Osteocyte (in vitro differentiated cells): ENCODE measurements at places on chromosomes 7 and 10.
A peak's percentile ranks its signal among the peaks of the same experiment; 100 is the strongest.

- H3K27ac ChIP-seq: no peak overlapping the region
- no peak overlapping the region for H3K4me3 ChIP-seq
- peaks cover 4% of the 10 kb centered on the region for H3K36me3 ChIP-seq
- DNase-seq: no peak
- peaks cover 4% of the 10 kb centered on the region for H3K4me1 ChIP-seq
These were observed 5.4 kb upstream of the CYREN start for GRCh38 chr7:135175931-135176330.

DNA sequence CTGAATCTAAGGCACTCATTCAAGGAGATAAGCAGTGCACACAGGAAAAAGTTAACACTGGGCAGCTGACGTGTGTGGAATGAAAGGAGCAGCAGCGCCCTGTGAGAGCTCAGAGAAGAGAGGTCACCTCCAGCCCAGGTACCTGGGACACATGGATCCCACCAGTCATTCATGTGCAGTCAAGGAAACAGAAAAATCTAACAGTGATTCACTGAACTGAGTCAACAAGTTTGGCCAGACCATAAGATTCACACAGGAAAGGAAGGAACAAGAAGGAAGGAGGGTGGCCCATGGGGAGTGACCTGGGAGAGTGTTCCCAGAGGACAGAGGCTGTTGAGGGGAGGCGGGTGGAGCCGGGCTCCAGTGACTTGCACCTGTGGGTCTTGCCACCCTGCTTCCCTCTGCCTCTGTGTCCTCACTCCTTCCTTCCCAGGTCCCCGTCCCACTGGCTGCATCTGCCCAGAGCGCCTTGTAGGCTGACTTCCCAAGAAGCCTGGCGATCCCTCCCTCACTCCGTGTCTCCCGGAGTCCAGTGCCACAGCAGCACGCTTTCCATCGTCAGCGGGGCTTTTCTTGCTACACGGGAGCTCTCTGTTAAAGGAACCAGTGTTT lies 27.7 kb downstream of the RNF32 start:
- H3K27ac ChIP-seq: no peak overlapping the region
- H3K36me3 ChIP-seq: no peaks in the 10 kb centered on the region
- no peak overlapping the region for H3K4me3 ChIP-seq
- DNase-seq: no peak
- H3K4me1 ChIP-seq: no peaks in the 10 kb centered on the region

DNA sequence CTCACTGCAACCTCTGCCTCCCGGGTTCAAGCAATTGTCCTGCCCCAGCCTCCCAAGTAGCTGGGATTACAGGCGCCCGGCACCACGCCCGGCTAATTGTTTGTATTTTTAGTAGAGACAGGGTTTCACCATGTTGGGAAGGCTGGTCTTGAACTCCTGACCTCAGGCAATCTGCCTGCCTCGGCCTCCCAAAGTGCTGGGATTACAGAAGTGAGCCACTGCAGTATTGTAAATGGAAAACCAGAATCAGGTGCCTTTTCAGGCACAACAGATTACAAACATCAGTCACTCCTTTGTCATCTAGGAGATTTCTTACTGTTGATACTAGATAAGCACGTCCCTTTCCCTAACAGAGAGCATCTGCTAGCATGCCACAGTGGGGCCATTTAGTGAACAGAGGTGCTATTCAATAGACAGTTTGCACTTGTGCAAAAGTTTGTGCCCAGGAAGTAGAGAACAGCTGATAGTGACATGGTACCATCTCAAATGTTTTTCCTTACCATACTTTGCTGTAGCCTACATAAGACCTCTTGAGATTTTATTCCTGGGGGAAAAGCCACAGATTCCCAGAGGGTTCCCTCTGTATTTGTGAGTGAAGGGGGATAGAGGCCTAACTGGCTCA lies 24.5 kb upstream of the WAC start:
- DNase-seq: no peak
- no peaks in the 10 kb centered on the region for H3K36me3 ChIP-seq
- H3K27me3 ChIP-seq: peaks cover 7% of the 10 kb centered on the region
- no peak overlapping the region for H3K27ac ChIP-seq

GRCh38 chr10:100109670-100110069 lies 28.0 kb upstream of the CPN1 start:
- peaks cover 41% of the 10 kb centered on the region for H3K27me3 ChIP-seq
- no peaks in the 10 kb centered on the region for H3K4me1 ChIP-seq
- no peak overlapping the region for H3K27ac ChIP-seq
- H3K4me3 ChIP-seq: no peak overlapping the region

GRCh38 chr10:25050402-25050801 lies 34.0 kb downstream of the THNSL1 start:
- H3K27ac ChIP-seq: no peak overlapping the region
- no peak for DNase-seq
- H3K4me3 ChIP-seq: no peak overlapping the region
- H3K36me3 ChIP-seq: no peaks in the 10 kb centered on the region
- H3K4me1 ChIP-seq: peaks cover 12% of the 10 kb centered on the region

DNA sequence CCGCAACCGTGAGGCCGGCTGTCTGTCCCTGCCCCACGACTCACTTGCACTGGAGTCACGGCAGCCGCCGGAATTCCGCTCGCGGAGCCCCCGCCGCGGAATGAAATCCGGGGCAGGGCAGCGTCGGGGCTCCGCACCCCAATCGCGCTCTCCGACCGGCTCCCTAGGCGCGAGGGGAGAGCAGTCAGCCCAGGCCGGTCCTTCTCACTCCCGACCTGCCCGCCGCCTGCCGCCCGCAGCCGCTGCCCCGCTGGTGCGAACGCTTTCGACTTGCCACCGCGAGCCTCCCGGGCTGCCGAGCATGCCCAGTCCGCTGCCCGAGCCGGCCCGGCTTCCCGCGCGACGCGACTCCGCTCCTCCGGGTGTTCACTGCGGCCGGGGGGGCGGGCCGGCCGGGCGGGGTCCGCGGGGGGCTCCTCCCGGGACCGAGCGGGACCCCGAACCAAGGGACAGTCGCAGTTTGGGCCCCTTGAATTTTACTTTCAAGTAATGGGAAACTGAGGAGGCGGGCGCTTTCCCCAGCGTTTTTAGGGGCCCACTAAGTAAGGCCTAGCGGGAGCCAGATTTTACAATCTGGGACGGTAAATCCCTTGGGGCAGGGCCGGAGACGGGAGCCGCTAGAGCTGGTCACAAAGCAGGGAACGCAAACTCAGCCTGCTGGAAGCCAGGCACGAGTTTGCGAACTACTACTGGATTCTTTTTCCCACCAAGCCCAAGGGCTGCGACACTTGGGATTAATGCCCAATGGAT lies at the start of gene SGMS1:
Gene SGMS1 (minus strand): TSS at position 294 of the 750 bp plus-strand sequence. CDS start 279,842 bp downstream, outside the sequence.
- peak within 1 kb of the TSS; percentile 89 for H3K4me3 ChIP-seq
- no peaks in the 10 kb centered on the region for H3K27me3 ChIP-seq
- H3K27ac ChIP-seq: peak within 1 kb of the TSS; percentile 99

- H3K36me3 ChIP-seq: no peaks in the 10 kb centered on the region
- no peak overlapping the region for H3K27ac ChIP-seq
- peaks cover 4% of the 10 kb centered on the region for H3K27me3 ChIP-seq
- no peaks in the 10 kb centered on the region for H3K4me1 ChIP-seq
- DNase-seq: no peak
These were observed 33.7 kb downstream of the BAMBI start for GRCh38 chr10:28711041-28711440.

DNA sequence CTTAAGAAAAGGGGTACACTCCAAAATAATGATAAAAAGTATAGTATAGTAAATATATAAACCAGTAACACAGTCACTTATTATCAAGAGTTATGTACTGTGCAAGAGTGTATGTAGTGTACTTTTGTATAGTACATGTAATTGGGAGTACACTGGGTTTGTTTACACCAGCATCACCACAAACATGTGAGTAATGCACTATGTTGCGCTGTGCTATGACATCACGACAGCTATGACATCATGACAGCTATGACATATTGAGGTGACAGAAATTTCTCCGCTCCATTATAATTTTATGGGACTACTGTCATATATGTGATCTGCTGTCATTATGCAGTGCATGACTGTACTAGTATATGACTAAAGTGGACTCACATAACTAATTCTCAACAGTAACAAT lies 84.6 kb downstream of the KMT2C start:
- H3K27me3 ChIP-seq: no peaks in the 10 kb centered on the region
- no peak for DNase-seq
- peaks cover 16% of the 10 kb centered on the region for H3K4me1 ChIP-seq

- no peak overlapping the region for H3K4me3 ChIP-seq
- H3K27me3 ChIP-seq: no peaks in the 10 kb centered on the region
- H3K4me1 ChIP-seq: no peaks in the 10 kb centered on the region
- H3K36me3 ChIP-seq: no peaks in the 10 kb centered on the region
These were observed 30.9 kb upstream of the SMKR1 start for GRCh38 chr7:129471402-129471827.

DNA sequence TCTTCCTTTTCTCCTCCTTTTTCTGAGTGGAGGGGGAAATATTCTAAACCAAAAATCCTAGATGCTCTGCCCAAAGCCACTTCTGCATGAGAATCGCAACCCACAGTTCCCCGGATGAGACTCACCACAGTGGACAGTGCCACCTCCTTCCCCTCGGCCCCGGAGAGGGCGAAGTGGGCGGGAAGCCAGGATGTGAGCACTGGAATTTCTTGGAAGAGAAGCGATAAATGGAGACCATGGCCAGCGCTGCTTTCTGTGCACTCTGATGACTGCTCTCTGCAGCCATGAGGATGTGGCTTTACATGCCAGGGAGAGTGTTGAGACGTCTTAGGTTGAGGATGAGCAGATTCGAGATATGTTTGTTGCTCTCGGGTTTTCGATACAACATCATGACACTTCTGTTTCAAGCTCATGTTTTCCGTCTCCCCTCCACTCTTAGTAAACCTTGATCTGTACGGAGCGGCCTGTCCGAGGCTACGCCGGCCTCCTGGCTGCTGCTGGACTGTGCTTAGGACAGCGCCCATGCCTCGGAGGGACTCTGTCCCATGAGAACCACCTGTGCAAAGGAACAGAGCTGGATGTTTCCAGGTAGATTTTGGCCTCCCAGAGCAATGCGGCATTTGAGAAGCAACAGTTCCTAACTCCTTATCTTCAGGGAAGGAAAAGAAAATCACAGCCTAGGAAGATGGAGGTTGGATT lies 414.6 kb upstream of the FOXK1 start:
- H3K36me3 ChIP-seq: no peaks in the 10 kb centered on the region
- no peak overlapping the region for H3K4me3 ChIP-seq
- DNase-seq: peak; percentile 77
- H3K4me1 ChIP-seq: no peaks in the 10 kb centered on the region
- H3K27me3 ChIP-seq: no peaks in the 10 kb centered on the region

DNA sequence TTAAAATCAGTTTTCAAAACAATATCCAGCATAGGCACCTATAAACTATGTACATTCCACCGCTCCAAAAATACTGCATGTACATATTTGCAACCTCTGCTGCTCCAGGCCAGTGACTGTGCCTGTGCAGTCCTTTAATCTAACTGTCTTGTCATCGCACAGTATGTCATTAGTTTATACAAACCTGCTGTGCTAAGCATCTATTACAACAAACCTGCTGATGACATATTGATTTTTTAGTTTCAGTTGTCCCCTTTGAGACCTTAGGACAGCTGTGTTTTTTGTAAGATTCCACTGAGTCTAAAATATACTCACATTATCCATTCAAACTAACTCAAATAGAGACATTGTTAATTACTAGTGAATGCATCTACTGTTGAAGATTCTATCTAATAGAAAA lies 33.1 kb downstream of the SEMA3C start:
- H3K4me3 ChIP-seq: no peak overlapping the region
- peaks cover 2% of the 10 kb centered on the region for H3K36me3 ChIP-seq
- H3K27me3 ChIP-seq: no peaks in the 10 kb centered on the region
- H3K27ac ChIP-seq: peak overlapping the region; percentile 89

- peaks cover 14% of the 10 kb centered on the region for H3K4me1 ChIP-seq
- H3K36me3 ChIP-seq: peaks cover 1% of the 10 kb centered on the region
- DNase-seq: no peak
These were observed 111.4 kb upstream of the JCAD start for GRCh38 chr10:30170814-30171213.

DNA sequence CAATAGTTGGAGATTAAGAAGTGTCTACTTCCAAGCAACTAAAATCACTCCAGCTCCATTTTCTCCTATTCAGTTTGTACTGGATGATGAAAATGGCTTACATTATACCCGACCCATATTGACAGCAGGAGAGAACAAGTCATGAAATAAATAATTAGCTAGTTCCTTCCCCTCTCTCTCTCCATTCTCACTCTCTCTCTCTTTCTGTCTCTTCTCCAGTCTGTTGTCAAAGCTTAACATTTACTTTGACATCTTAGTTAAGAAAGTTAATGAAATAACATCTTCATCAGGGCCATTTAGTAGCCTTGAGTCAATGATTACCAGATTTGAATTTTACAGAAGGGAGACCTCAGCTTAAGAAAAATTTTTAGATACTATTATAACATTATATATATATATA lies 138.5 kb downstream of the ARID5B start:
- peaks cover 82% of the 10 kb centered on the region for H3K4me1 ChIP-seq
- no peak overlapping the region for H3K4me3 ChIP-seq
- DNase-seq: no peak

DNA sequence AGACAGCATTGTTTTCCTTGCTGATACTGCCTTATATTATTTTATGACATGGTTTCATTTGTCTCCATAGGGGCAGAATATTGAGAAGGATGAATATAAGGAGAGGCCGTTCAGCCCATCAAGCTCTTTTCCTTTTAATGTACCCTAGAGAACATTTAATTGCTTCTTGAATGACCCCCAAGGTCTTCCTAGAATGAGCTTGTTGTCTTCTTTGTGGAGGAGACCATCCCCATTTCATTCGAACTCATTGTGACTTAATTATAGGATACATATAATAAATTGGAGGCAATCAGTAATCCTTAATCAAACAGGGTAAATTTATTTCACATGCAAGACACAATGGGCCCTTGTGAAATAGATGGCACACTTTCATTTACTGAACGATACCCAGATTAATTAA lies 231.3 kb downstream of the MDFIC start:
- no peak for DNase-seq
- no peaks in the 10 kb centered on the region for H3K36me3 ChIP-seq
- H3K27ac ChIP-seq: no peak overlapping the region
- H3K4me1 ChIP-seq: no peaks in the 10 kb centered on the region

GRCh38 chr10:69160809-69161241 lies 19.2 kb upstream of the SUPV3L1 start:
- peaks cover 4% of the 10 kb centered on the region for H3K4me1 ChIP-seq
- H3K36me3 ChIP-seq: peaks cover 19% of the 10 kb centered on the region
- DNase-seq: no peak
- H3K4me3 ChIP-seq: no peak overlapping the region

GRCh38 chr10:1289591-1289990 lies 233.4 kb downstream of the WDR37 start:
- peak; percentile 83 for DNase-seq
- no peak overlapping the region for H3K4me3 ChIP-seq
- peak overlapping the region; percentile 96 for H3K27ac ChIP-seq
- H3K36me3 ChIP-seq: no peaks in the 10 kb centered on the region
- H3K4me1 ChIP-seq: peaks cover 88% of the 10 kb centered on the region

GRCh38 chr10:88092973-88093372 lies 229.5 kb downstream of the PTEN start:
- DNase-seq: no peak
- no peaks in the 10 kb centered on the region for H3K36me3 ChIP-seq
- no peak overlapping the region for H3K4me3 ChIP-seq
- H3K4me1 ChIP-seq: no peaks in the 10 kb centered on the region
- H3K27ac ChIP-seq: no peak overlapping the region
